ENCODE measurements at places on chromosomes 5 and 9.

- peak; percentile 58 for DNase-seq
These were observed 15.2 kb downstream of the LIFR start for GRCh38 chr5:38541174-38541725.

GRCh38 chr9:7298123-7298522 lies 501.5 kb downstream of the DMAC1 start:
- no peak for DNase-seq

GRCh38 chr9:133707763-133708245 lies 30.3 kb downstream of the SARDH start:
- DNase-seq = no peak

GRCh38 chr9:27701587-27701986 lies 128.3 kb upstream of the C9orf72 start:
- DNase-seq = no peak

- DNase-seq = peak; percentile 46
These were observed 59.3 kb downstream of the SLC46A2 start for GRCh38 chr9:112831281-112831851.

GRCh38 chr9:20594608-20595007 lies 27.7 kb downstream of the MLLT3 start:
- DNase-seq = no peak

DNA sequence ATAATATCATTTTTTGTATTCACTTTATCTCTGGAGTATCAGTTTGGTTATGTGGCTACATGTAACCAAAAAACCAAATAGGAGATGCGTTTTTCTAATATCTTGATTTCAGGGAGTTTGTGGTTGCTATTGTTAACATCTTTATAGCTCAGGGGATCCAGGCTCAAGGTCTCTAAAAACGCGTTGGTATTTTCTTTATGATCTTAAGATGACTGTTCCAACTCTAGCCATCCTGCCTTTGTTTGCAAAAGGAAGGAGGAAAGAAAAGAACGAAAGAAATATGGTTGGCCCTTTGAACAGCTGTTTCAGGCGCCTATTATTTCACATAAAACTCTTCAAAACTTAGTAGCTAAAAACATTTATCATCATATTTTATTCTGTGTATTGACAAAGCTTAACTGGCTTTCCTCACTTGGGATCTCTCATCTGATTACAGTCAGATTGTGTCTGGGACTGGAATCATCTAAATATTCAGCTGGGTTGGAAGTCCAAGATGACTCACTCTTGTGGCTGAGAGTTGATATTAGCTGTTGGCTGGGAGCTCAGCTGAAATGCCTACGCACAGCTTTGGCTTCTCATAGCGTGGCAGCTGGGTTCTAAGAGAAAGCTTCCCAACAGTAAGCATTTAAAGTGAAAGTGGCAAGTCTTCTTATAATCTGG lies 60.1 kb downstream of the FAM174A start:
- DNase-seq = no peak
